ENCODE measurements at places on chromosomes 4 and X.

- no peak for DNase-seq
These were observed 10.1 kb downstream of the TKTL1 start for GRCh38 chrX:154305541-154306205.

GRCh38 chr4:105147016-105147552 is 408 bp downstream of the TET2 start:
- DNase-seq = no peak

- DNase-seq = no peak
These were observed 55.6 kb upstream of the RBMX start for GRCh38 chrX:136936183-136936549.

DNA sequence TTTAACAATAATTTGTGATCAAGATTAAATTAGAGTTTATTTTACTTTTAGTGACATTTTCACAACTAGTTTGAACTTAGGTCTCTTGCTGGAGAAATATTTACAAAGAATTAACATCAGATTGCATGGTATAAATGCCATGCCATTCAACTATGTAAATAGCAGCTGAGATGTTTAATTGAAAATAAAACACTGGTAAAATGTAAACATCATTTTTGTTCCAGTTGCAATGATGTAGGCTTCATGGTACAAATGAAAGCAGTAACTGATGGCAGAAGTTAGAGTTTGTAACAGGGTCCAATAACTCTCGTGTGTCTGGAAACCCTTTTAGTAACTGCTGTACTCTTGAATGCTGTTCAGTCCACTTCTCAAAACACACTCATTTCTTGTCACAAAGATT is 43.7 kb upstream of the HAND2 start:
- DNase-seq = no peak

GRCh38 chrX:10620121-10620699 is at the start of gene MID1:
Gene MID1, minus strand, starts transcription at chrX:10620585. Its CDS starts 53,038 bp downstream, at chrX:10567547.
- DNase-seq = no peak

GRCh38 chr4:53057679-53058078 is 195.6 kb downstream of the RASL11B start:
- DNase-seq = no peak

DNA sequence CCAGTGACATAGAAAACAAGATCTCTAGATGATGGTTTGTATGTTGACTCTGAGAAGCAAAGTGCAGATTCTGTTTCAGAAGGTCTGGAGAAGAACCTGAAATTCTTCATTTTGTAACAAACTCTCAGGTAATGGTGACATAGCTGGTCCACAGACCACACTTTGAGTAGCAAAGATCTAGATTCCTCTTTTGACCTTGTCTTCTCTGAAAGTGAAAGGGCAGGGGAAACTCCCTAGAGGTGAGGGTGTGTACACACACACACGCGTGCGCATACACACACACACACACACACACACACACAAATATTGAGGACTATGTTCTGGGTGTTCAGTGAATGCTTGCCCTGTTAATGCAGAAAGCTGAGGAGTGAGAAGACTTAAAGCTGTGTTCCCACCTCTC is 110.1 kb downstream of the NHSL2 start:
- DNase-seq = no peak

DNA sequence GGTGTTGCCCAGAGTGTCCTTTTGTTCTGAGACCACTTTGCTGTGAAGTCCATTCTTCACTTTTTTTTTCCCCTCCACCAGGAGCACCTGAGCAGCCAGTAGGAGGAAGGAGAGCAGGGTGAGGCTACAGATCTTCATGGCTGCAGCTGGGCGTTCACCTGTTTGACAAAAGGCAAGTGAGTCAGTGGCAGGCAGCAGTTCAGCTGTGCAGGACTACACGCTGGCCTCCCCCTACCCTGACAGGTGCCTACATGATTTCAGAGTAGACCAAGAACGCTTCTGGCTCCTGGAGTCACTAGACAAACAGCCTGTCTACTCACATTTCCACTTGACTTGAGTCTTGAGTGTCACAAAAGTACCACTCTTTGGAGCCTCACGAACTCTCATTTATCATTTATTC is 2.0 kb downstream of the FGFBP1 start:
- no peak for DNase-seq

- DNase-seq = no peak
These were observed 109.9 kb upstream of the BCOR start for GRCh38 chrX:40207626-40208025.

DNA sequence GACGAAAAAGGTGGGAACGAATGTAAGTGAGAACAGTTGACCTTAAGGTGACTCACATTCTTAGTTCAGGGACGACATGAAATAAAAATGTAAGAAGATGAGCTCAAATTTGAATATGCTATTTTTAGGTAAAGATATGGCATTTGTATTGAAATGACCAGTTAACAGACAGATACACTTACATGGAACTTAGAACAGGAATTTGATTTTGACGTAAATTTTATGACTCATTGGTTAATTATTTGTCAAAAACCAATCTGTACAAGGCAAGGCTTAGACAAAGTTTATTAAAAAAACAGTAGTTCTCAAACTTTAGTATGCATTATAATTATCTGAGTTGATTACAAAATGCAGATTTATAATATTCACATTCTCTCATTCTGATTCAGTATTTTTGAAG is 469.4 kb downstream of the CFAP47 start:
- DNase-seq = no peak

DNA sequence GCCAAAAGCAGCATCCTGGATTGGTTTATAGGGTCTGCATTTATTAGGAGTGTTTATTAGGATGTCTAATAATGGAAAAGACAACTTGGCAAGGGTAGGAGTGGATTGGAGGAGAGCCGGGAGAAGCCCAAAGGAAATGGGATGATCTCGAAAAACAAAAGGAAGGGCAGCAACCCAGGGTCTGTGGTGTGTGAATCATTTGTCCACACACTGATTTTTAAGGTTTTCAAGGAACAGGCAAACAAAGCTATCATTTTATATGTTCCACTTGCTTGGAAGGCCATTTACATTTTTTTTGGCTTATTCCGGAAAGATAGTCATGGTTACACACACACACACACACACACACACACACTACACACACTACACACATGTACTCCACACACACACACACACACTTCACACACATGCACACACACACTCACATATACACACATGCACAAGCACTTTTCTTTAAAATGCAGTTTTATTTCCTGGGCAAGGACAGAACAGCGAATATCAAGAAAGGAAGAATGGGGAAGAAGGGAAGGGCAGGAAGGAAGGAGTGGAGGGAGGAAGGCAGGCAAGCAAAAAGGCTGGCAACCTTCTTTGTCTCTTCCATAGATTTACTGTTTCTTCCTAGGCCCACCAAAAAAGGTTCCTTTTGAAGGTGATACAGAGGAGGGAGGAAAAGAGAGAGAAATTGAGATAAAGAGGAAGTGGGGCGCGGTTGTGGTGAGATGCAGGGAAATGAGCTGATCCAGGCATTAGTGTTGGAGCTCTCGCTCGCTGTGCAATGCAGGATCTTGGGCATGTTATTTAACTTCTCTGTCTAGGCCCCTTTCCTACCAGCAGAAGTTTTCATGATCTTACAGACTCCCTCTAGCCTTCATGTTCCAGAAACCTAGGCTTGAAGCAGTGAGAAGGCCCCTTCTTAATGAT is 88.6 kb upstream of the MAML3 start:
- no peak for DNase-seq

DNA sequence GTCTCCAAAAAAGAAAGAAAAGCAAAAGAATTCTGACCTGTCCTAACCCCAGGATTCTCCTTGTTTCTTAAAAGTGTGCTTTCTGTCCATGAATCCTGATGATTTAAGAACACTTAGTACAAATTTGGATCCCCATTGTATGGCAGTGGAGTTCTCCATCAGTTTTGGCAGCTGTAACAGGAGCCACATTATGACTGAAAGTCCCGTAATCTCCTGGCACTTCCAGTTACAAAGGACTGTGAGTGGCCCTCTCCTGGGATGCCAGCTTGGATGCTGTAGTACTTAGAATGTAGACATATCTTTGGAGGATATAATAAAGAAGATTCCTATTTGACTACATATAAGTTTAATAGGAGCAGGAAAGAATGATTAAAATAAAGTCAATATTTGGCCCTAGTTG is 20.6 kb downstream of the AP1AR start:
- no peak for DNase-seq
